ENCODE measurements at places on chromosomes 2 and 18.

DNA sequence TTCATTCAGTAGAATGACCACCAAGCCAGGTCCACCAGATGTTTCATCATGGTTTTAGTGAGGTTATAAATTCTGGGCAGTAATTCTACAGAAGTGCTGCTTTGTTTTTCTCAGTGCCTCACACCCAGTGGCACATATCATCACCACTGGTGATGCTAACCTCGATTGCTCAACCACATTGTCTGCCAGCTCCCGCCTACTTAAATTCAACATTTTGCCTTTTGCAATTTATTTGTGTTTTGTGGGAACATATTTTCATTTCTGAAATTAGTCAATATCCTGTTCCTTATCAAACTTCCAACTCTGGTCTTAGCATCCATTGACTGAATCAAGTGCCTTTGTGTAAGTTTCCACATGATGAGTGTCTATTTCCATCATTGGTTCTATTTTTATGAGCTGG, 62.3 kb upstream of the TMEM178A start:
- DNase-seq: no peak

DNA sequence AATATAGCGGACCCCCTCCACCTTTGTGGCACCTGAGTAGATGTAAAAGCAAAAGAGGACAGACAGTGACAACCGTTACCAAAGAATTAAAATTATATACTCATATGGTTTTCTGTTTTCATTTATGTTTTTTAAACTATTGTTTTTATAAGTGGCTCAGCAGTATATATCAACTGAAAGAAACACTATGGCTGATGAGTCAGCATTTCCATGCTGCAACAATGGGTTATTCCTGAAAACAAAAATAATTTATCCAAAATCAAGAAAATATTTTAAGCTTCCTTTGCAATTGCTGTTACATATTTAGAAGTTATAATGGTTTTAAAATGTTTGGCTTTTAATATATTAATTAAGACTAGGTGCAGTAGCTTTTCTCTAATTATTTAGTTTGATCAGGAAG, 17.7 kb downstream of the MRPS9 start:
- no peak for DNase-seq

DNA sequence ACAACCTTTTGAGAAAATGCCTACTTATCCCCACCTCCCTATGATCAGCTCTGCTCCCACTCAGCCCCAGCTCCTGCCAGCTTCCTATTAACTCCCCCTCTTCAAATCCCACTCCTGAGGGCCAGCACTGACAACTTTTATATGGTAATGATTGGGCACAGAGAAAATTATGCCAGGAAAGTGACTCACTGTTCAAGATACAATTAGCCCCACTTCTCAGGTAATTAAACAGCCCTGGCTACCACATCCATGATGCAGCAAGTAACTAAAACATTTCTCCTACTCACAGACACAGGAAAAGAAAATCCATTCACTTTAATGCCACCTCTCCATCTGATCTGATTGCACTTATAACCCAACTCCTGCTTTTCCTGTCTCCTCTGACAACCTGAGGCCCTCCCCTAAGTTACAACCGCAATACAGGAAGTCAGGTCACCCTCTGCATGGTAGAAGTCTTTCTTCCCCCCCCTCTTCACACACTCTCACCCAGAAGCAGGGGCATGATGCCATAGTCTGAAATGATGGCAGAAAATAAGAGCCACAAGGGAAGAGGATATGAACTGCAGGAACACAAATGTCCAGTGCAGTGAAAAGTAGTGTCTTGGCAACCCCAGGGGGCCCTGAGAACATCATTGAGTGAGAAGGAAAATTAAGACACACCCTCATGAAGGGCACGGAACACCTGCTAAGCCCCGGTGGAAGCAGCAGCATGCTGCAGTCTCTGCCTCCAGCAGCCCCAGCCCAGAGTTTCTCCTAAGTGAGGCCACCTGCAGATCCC, 54.4 kb downstream of the STK39 start:
- peak; percentile 65 for DNase-seq

DNA sequence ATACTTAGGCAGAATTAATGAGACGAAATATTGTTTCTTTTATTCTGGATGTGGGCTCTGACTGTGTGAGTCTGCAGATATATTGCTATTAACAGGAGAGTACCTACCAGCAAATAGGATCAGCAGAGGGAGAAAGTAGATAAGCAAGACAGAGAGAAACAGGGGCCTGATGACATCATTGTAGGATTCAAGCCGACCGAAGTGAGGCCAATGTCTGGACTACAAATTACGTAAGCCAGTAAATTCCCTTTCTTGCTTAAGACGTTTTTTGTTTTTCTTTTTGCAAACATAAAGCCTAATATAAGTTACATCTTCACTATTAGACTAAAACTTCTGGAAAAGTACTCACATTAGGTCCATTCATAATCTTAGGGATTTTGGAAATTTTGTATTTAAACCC, 21.4 kb upstream of the PTPRM start:
- no peak for DNase-seq

- DNase-seq: no peak
Measured at GRCh38 chr2:162925595-162925994, 87.0 kb upstream of the KCNH7 start.

DNA sequence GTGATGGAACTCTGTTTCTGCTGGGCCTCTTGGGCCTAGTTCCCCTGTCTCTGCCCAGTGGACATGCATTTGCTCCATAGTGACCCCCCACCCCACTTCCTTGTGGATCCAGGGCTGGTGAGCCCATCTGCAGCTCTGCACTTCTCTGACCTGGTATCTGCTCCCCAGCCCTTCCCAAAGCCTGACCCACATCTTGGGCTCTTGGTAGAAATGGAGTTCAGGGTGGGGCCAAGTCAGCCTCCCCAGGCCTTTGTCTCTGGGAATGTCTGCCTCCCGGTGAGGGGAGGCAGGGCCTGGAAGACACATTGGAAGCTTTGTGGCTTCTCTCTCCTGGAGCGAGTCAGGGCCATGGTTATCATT, 6.3 kb upstream of the TRAF3IP1 start:
- no peak for DNase-seq

GRCh38 chr18:51133580-51134160, 63.8 kb downstream of the MEX3C start:
- DNase-seq: no peak

GRCh38 chr18:39188278-39188677, 1622.7 kb upstream of the CELF4 start:
- no peak for DNase-seq

DNA sequence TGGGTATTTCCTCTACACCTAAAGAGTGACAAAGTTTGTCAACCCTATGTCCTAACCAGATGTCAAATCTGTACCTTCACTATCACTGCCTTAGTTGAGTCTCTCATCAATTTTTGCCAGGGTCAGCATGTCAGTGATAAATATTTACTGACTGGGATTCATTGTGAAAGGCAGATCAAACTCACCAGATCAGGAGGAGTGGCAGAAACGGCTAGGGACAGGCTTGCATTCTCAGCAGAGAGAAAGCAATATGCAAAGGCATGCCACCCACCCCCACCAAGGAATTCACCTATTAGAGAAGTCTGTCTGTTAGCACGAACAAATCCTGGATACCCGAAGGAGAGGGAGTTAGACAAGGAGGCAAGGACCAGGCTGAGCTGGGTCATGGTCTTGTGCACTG, 62.6 kb downstream of the PTPN2 start:
- no peak for DNase-seq

- no peak for DNase-seq
Measured at GRCh38 chr2:157267476-157267875, 10.0 kb downstream of the GALNT5 start.

DNA sequence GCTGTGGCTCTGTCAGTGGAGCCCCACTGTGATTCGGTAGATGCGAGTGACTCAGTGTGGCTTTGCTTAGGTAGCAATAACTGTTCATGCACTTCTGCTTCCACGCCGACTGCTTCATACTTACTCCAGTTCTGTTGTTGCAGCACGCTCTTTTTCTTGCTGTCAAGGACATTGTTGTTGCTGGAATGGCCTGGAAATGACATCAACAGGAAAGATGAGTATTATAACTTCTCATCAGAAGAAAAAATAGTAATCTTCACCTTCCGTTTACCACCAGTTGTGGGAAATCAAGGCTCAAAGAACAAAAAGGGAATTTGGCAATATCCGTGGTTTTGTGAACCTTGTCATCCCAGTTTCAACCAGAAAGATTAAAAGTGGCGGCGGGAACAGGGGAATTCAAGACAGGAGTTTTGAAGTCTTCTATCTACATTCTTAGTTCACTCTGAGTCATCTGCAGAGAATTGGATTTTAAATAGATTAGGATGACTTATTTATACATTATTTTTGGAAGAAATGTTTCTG, 8.3 kb downstream of the TM4SF20 start:
- DNase-seq: no peak

- no peak for DNase-seq
Measured at GRCh38 chr2:181837563-181837962, 54.0 kb upstream of the ITPRID2 start.

GRCh38 chr18:47100212-47100831, 50.0 kb downstream of the HDHD2 start:
- peak; percentile 58 for DNase-seq

- DNase-seq: peak; percentile 1
Measured at GRCh38 chr2:211745295-211746097, 793.1 kb downstream of the ERBB4 start.

- no peak for DNase-seq
Measured at GRCh38 chr2:176936410-176936809, 276.2 kb upstream of the HNRNPA3 start.

DNA sequence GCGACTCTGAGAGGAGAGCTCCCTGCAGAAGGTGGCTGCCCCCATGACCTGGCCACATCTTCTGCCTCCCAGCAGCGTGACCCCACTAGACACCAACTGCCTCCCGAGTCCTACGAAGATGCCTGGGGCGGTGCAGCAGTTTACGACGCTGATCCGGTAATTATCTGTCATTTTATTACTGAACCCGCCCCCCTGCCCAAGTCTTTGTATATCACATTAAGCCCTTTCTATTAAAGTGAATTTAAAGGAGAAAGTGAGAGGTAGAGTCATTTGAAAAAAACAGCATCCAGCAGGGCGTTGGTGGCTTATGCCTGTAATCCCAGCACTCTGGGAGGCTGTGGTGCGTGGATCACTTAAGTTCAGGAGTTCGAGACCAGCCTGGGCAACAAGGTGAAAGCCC, 33.4 kb downstream of the ABCG8 start:
- no peak for DNase-seq

DNA sequence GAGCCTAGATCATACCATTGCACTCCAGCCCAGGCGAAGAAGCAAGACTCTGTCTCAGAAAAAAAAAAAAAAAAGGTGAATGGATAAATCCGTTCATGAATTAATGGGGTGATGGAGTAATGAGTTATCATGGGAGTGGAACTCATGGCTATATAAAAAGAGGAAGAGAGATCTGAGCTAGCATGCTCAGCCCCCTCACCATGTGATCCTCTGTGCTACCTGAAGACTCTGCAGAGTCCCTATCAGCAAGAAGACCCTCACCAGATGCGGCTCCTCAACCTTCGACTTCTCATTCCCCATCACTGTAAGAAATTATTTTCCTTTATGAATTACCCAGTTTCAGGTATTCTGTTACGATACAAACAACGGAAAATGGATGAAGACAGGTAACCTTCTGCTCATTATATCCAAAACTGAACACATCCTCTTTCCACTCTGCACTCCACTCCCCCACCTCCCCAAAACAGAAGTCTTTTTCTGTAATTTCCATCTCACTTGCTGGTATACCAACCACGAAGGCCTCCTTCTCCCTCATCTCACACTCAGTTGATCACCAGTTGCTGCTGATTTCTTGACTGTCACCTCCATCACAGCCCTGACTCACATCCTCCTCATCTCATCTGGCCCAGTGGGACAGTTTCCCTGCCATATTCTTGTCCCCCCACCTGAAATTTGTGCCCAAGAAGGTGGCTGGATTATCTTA, 8.8 kb downstream of the RETREG2 start:
- no peak for DNase-seq

- DNase-seq: no peak
Measured at GRCh38 chr18:59961070-59961469, 61.3 kb downstream of the PMAIP1 start.

- no peak for DNase-seq
Measured at GRCh38 chr2:231161252-231161839, 36.5 kb upstream of the HTR2B start.

- no peak for DNase-seq
Measured at GRCh38 chr2:241154915-241155314, 4.6 kb downstream of the PPP1R7 start.

Data from CD4-positive, alpha-beta T cell treated with Interleukin-6 at 100 ng/mL for 8 hours (primary cell).